Left forelimb (tissue), 1 donor: ENCODE measurements at places on chromosomes 6 and 20.

GRCh38 chr20:20487811-20488210 lies 119.9 kb downstream of the INSM1 start:
- DNase-seq: no peak

- no peak for DNase-seq
These were observed 313.8 kb downstream of the COL12A1 start for GRCh38 chr6:74892091-74892490.

DNA sequence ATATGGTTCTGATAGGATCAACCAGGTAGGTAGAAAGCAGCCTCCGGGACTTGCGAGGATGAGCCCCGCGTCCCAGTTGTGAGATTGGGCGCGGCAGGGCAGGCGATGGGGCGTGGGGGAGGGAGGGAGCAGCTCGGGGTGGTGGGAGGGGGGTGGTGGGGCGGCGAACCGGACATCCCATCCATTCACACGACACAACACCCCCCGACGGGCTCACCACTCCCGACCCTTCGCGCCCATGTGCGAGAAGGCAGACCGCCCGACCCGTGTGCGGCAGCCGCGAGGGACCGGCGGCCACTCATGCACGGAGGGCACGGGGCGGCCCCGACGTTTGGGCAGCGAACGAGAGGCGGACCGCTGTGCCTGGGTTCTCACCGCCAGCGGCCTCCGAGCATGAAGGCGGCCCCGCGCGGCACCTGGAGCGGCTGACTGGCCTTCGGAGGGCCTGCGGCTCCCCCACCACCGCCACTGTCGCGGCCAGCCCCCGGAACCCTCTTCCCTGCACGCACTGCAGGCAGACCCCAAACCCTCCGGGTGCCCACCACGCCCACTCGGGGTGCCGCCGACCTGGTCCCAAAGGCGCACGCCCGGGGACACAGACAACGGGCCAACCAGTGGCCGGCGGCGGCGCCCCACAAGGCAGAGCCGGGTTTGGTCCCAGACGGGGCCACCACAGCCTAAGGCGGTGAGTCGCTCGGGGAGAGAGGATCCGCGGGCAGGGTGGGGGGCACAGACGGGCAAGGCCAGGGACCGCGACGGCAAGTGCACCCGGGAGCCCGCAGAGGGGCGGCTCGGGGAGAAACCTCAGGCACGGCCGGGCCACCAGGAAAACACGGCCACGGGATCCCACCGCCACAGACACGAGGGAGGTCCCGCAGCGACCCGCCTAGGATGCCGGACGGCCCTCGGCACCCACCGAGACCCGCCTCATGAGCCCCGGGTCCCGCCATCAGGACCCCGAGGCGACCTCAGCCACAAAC lies 769.2 kb upstream of the DEFB115 start:
- no peak for DNase-seq

DNA sequence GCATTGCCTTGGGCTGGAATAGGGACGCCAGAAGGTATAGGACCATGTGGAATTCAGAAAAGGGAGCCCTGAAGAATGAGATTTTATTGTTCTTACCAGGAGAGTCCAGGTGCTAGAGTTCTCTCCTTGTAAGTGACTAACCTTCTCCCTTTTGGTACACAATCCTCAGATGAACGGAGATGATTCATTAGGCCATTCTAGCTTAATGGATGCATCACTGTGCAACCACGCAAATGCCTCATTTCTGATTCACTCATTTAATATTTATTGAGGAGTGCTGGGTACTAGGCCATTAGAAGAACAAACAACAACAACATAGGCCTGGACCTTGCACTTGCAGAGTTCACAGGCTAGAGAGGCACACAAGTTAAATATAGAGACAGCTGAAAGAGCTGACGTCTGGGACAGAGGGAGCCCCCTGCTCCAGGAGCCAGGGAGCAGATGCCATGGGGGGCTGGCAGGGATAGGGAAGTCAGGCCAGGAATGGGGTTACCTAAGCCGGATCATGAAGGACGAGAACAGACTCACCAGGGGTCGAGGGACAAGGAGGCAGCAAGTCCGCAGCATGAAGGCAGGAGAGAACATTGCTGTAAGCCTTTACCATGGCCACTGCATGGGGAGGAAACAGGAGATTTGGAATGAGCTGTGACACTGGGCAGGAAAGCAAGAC lies 179.5 kb upstream of the AKAP12 start:
- DNase-seq: no peak

- DNase-seq: no peak
These were observed 6.9 kb upstream of the OSER1 start for GRCh38 chr20:44217342-44218092.

- no peak for DNase-seq
These were observed 85.9 kb downstream of the PXDC1 start for GRCh38 chr6:3665608-3666007.

GRCh38 chr20:5557123-5557522 lies 193.1 kb upstream of the SHLD1 start:
- no peak for DNase-seq

DNA sequence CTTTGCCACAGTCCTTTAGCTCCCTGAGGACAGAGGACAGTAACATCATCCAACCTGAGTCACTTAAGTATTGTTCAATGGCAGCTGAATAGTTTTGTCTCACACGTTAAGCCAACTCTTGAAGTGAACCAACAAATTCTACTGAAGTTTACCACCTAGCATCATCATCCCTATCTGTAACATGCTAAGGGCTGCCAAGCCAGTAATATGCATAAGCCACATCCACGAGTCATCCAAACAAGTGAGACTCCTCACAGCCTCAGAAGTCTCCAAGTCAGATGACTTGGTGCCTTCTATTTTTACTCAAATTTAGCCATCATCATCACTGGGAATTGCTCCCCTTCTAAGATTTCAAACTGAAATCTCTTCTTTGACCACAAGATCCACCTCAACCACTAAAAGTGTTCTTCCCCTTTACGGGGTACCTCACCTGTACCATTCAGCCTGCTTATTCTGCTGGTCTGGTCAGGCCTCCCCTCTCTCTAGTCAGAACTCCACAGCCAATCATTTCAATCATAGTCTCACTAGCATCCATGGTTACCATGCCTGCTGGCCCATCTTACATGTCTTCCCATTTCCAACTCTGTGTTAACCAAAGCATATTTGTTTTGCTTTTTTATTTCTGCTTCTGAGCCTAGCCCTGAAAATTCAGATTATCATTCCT lies 73.7 kb downstream of the DTNBP1 start:
- no peak for DNase-seq
